ENCODE measurements at places on chromosomes 3 and 15.
A peak's percentile ranks its signal among the peaks of the same experiment; 100 is the strongest.

GRCh38 chr3:120506076-120506827, 55.5 kb upstream of the FSTL1 start:
- DNase-seq: no peak

- no peak for DNase-seq
Observed at GRCh38 chr3:157063926-157064325, 96.0 kb downstream of the CCNL1 start.

DNA sequence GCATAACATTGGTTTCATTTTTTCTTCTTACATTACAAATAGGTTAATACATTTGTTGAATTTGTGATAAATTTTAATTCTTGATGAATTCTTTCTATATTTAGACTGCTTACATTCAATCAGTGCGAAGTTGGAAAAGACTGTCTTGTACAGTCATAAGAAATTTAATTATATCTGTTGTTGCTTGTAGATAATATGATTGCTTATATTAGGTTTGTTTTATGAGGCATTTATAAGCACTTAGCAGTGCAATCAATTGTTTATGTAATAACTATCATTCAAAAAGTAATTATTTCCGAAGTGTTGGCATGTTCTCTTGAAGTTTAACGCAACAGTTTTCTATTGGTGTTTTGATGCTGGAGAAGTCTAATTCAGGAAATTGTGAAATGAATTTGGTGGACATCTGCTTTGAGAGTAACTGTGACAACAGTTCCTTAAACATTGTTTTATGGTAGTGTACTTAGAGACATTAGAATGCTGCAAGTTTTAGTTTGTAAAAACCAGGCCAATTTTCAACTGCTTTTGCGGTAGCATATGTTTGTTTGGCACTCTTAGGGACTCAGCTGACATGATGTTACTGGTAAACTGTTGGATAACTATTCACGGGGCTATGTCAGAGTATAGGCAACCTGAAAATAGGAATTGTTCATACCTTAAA, 99.7 kb downstream of the NAALADL2 start:
- no peak for DNase-seq

GRCh38 chr3:45884368-45885201, 1.8 kb upstream of the CCR9 start:
- DNase-seq: no peak

DNA sequence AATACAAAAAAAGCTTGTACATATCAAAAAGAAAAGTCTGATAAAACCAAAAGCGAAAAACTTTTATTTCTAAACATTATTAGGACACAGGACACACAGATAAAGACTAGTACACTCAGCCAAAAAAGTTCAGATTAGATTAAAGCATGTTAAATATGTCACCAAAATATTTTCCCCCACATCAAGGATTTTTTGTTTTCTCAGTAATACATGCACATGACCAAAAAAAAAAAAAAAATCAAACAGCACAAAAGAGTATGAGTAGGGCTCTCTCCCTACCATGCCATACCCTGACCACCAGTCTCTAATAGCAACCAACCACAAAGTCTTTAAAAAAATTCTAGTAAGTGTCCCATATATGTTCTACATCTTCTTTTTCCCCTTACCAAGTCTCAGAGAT, 77.4 kb downstream of the LRRFIP2 start:
- no peak for DNase-seq

- no peak for DNase-seq
Observed at GRCh38 chr3:46665763-46666452, 27.6 kb downstream of the ALS2CL start.

- DNase-seq: peak; percentile 72
Observed at GRCh38 chr3:50246517-50246954, 10.5 kb downstream of the GNAI2 start.

- DNase-seq: no peak
Observed at GRCh38 chr3:160065786-160066185, 77.2 kb downstream of the IL12A start.

DNA sequence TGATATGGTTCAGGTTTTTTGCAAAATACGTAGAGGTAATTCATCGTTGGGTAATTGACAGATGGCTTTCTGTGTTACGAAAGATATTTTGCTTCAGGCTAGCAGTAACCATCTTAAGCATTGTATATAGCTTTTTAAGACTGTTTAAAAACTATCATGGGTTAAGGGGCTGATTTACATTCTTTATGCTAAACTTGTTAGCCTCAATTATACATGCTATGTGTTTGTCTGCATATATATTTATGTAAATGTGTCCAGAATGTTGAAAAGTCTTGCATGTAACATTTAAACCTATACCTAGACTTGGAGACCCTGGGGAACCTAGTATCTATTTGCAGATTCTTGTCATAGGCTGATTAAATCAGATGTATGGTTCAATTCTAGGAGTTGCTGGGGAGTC, 11.1 kb upstream of the P2RY14 start:
- DNase-seq: no peak

DNA sequence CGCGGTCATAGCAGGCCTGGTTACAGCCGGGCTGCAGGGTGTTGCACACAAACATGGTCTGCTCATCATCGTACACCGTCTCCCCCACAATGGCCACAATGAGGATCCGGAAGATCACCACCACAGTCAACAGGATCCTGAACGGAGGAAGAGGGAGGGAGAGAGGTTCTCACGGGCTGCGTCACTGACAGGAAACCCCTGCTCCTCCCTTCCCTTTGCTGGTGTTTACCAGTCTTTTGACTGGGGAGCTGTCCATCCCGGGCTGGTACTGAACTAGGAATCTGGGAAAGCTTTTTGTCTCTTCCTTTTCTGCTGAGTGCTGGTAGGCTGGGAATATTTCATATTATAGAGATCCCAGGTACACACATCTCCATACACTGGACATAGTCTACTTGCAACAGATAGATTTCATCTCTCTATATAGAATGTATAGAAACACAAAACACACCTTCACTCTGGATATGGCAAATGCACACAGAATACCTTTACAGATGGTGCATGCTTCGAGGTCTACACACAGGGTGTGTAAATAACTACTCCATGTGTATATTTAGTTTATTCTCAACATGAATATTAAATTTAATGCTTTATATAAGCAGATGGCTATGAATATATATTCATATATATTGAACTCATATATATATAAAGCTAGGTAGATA, 1.4 kb downstream of the GJD2 start:
- no peak for DNase-seq

- no peak for DNase-seq
Observed at GRCh38 chr3:42128526-42128925, 37.4 kb downstream of the TRAK1 start.

GRCh38 chr3:47149339-47149933, 14.5 kb downstream of the SETD2 start:
- no peak for DNase-seq

DNA sequence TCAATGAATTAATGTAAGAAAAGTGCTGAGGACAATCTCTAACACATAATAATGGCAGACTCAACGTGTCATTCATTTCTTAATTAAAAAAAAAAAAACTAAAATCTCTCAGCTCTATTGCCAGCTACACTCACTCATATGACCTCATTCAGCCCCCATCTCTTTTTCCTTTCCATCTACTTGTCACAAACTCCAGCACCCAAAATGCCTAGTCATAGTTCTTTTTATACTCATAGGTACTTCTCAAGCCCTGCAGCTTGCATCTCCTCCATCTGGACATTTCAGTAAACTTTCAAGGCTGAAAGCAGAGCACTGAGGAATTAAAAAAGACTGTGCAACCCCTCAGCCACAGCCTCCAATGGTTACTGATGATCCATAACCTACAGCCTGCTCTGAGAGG, 109.8 kb downstream of the PLCH1 start:
- DNase-seq: no peak

DNA sequence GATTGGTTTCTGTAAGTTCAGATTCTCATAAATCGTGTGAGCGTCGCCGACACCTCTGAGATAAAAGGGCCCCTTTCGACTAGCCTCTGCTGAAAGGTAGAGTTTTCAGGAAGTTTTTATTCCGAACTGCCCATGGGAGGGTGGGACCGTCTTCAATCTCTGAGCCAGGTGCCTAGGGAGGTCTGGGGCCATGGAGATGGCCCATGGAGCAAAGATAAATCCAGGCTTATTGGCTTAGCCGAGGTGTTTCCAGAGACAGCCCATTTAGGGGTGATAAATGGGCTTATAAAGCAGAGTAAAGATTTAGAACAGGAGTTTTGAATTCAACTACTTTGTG, 442 bp downstream of the QTRT2 start:
- DNase-seq: no peak

GRCh38 chr15:77513226-77513625, 92.5 kb downstream of the HMG20A start:
- no peak for DNase-seq

DNA sequence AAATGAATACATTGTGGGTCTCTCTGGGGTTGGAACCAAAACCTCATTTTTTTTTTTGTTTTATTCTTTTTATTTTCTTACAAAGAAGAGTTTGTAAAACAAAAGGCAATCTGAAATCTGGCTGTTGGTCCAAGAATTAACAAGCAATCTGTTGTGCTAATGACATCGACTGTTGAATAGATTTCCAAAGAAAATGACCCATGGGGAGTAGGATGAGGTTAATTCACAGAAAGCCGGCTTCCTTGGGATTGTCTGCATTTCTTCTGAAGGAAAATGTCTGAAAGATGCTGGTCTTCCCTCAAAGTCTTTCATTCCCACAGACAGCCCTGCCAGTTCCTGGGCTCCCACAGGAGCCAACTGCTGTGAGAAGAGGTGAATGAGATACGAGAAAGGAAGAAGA, 92.9 kb downstream of the LRRC3B start:
- no peak for DNase-seq

DNA sequence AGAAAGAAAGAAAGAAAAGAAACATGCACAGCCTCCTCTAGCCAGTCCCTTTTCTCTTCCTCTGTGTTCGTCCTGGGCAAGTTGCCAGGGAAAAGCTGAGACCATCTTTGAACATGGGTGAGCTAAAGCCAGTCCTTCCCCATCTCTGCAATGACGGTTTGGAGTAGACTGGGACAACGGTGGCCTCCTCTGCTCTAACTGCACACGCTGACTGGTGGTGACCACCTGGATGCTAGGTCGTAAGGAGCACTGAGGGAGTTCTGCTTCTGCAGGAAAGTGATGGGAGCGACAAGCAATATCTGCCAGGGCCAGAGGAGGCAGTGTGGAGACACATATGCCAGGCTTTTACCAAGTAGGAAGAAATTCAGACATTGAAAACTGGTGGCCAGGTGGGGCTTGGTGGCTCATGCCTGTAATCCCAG, 111.7 kb downstream of the NUP210 start:
- peak; percentile 6 for DNase-seq

GRCh38 chr3:134253475-134254226, 3.0 kb upstream of the RYK start:
- DNase-seq: no peak

DNA sequence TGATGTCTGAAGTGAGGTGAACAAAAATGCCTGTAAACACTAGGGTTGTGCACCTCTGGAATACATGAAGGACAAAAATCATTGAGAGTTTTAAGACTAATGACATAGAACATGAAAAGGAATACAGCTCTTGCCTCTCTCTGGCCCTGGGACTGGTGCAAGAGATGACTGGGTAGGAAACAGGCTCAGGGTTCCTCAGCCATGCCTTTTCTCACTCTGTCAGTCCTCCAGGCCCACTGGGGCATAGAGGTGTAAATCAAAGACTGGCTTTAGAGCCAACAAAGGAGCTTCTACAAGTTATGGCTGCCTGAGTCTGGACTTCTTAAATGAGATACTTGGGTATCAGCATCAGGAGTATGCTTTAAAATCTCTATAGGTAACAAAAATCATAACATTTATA, 554.7 kb upstream of the KCNMB2 start:
- DNase-seq: no peak

GRCh38 chr3:173653781-173654180, 256.2 kb downstream of the NLGN1 start:
- no peak for DNase-seq

DNA sequence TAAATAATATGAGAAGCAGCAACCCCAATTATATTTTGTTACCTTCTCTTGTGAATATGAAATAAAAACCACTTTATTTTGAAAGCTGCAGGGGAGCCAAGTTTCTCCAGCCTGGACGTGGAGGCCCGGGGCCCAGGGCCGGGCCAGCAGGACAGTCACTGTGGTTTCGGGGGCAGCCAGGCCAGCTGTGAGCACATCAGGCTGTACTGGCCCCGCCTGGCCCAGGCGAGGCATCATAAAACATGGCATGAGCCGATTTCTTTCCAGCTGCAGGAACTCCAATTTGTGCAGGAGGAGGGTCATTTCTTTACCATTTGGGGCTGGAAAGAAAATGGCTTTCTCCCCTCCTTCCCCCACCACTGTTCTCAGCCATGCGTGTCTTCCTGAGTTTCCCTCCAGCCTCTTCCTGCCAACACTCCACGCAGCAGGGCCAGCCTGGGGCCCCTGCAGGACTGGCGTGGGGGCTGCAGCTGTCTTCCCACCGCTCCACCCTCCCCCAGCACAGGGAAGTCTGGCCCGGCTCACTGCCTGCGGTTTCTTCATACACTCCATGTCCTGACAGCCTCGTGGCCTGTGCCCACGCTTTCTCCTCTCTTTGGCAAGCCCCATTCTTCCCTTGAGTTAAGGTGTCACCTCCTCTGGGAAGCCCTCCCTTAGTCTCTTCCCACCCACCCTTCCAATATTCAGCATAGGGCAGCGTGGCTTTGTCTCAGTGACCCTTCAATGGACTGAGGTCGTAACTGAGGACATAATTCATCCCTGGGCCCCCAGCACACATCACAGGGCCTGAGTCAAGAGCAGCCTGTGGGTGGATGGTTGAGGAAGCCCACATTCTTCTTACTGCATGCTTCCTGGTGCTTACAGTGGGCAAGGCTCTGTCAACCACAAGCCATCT, 135.8 kb downstream of the CHSY1 start:
- DNase-seq: no peak

DNA sequence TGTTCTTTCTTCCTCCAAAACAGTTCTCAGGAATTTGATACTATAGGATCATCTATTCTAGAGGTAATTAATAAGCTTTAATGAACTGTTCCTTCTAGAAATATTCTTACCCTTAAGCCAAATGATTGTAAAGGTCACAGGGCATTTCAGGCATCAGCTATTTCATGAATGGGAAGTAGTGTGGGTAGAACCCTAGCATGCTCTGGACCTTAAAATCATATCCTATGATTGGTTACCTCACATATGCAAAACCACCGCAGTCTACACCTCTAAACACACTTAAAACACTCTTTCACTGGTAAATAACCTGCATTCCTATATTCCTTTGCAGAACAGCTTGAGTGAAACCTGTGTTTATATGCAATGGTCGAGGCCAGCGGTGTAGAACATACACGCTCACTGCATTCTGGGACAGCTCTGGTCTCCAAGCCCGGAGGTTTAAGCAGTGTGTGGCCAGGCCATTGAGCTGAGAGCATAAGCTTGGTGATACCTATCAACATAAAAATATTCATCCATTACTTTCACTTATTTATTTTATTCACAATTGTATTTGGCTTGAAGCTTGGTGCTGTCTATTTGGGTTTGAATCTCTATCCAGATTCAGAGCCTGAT, 87.7 kb upstream of the RASGRP1 start:
- DNase-seq: no peak

GRCh38 chr3:126516152-126516935, 1.2 kb downstream of the UROC1 start:
- no peak for DNase-seq
